ENCODE measurements at places on chromosomes 1 and 21.

- peak; percentile 46 for DNase-seq
These were observed 13.5 kb downstream of the CITED4 start for GRCh38 chr1:40848530-40849189.

- no peak for DNase-seq
These were observed 130.0 kb upstream of the TNR start for GRCh38 chr1:175873290-175873935.

DNA sequence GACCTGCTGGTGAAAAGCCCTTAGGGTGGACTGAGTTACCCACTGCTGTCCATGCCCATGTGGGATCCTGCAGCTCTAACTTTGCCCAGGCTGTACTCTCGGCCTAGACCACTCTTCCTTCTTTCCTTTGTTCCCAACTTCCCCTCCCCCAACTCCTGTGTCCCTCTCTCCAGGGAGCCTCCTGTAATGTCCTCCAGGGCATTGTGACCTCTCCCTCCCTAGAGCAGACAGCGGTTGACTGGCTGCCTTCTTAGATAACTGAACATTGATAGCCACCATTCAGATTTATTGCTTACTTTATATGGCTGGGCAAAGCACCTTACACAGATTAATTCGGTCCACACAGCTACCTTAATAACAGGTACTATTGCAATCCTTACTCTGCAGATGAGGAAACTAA is 5.0 kb downstream of the RUNX1 start:
- no peak for DNase-seq

DNA sequence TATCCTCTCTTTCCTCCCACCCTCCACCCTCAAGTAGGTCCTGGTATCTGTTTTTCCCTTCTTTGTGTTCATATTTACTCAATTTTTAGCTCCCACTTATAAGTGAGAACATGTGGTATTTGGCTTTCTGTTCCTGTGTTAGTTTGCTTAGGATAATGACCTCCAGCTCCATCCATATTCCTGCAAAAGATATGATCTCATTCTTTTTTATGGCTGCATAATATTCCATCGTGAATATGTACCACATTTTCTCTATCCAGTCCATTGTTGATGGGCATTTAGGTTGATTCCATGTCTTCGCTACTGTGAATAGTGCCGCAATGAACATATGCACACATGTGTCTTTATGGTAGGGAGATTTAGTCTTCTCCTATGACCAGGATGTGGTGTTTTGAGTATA is 14.5 kb downstream of the OLIG2 start:
- no peak for DNase-seq
